Stimulated activated CD4-positive, alpha-beta T cell treated with anti-CD3 and anti-CD28 coated beads, Interleukin-1b, Interleukin-23, amount 100 ng/mL, for 1 hour (primary cell): ENCODE measurements at places on chromosomes 6 and 20.

- DNase-seq, result no peak
Measured at GRCh38 chr20:46130534-46130933, 12.4 kb downstream of the CD40 start.

GRCh38 chr20:36481380-36482043, 59.8 kb upstream of the MYL9 start:
- DNase-seq, result no peak

GRCh38 chr20:13824459-13824858, 39.6 kb downstream of the NDUFAF5 start:
- no peak for DNase-seq

DNA sequence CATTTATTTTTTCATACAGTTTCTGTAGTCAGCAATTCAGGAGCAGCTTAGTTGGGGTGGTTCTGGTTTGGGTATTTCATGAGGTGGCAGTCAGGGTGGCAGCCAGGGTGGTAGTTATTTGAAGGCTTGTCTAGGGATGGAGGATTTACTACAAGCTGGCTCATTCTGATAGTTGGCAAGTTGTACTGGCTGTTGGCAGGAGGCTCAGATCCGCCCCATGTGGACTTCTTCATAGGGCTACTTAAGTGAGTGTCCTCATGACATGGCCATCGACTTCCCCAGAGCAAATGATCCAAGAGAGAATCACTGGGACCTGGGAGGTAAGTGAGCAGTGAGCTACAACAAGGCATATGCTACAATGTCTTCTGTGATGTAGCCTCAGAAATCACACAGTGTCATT, 22.4 kb upstream of the CDKAL1 start:
- DNase-seq, result no peak

GRCh38 chr6:10759312-10759839, 11.8 kb downstream of the TMEM14B start:
- DNase-seq, result no peak
